ENCODE measurements at places on chromosomes 12 and 14.

GRCh38 chr14:36524220-36524837, 4.3 kb upstream of the NKX2-1 start:
- no peak for DNase-seq

DNA sequence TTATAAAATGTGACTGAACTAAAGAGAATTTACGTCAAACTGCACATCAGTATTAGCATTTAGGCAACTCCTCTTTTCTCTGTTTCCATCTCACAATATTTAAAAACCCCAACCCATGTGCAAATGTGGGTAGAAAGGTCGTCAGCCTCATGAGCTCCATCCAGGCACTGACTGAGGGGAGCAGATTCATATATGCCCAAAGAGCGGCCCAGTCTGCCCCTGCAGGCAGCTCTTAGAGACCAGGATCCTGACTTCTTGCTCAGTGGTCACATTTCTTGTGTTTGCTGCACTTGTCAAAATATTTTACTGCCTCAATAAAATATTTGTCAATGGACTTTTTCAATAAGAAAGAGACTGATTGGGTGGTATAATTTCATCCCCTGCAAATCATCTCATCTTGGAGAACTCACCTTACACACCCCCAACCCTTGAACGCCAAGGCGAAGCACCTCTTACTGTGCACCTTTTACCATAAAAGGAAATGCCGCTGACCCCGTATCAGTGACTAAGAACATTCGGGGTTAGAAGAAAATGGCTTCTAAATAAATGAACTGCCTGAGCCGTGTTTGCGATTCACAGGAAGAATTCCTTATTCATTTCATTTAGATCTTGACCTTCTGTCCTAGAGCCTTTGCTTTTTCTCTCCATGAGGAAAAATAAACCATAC, 418.8 kb downstream of the BCL11B start:
- DNase-seq: no peak

DNA sequence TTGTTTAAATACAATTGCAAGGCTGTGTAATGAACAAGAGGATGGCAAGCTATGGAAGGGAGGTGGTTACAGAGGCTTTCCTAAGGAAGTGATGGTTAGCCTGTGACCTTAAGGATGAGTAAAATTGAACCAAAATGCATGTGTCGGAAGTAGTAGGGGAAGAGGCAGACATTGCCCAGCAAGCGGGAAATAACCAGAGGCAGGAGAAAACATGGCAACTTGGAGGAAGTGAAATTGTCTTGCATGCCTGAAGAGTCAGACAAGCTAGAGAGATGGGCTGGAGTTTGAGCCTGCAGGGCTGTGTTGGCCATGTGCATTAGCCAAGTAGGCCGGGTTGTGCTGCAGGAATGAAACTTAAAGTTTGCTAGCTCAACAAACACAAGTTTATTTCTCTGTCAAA, 96.2 kb downstream of the BTG1 start:
- DNase-seq: no peak

DNA sequence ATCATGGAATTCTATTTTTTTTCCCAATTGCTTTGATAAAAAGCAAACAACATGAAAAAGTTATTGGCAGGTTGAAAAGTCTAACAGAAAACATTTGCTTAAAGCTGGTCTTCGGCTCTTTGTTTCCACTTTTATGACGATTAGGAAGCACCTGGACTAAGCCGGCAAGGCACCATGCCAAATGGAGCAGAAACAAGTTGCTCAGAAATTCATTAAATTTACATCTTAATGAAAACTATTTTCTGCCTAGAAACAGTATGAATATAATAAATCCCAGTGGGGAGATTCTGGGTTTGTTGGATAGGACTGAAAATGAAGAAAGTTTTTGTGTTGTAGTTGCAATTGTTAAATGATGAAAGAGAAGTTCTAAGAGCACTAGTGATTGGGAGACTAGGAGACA, 51.4 kb upstream of the OR9K2 start:
- DNase-seq: no peak

DNA sequence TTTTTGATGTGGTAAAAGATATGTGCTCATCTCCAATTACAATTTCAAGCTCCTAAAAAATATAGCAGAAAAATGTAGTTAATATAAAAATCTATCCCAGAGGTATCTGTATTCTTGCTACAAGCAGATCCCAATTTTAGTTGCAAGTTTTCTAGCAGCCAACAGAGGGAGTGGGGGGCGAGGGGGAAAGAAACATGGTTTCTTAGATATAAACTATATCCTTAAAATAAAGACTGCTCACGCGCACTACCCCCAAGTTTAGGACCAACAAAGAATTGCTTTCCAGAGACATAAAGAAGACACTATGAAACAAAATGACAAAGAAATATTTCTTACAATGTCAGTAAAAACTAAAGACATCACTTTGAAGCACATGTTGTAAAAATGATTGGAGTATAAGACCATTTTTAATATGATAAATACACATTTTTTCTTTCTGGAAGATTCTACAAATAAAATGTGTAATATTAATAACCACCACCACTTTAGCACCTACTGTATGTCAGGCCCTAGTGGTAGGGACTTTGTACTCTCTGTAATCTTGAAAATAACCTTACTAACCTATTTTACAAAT, 5.4 kb downstream of the MAGOHB start:
- no peak for DNase-seq

- no peak for DNase-seq
Observed at GRCh38 chr14:87139299-87139698, 853.7 kb downstream of the GALC start.
